ENCODE measurements at places on chromosomes 2 and 18.

GRCh38 chr2:174487108-174487819, 435 bp upstream of the GPR155 start:
- peak; percentile 98 for DNase-seq

DNA sequence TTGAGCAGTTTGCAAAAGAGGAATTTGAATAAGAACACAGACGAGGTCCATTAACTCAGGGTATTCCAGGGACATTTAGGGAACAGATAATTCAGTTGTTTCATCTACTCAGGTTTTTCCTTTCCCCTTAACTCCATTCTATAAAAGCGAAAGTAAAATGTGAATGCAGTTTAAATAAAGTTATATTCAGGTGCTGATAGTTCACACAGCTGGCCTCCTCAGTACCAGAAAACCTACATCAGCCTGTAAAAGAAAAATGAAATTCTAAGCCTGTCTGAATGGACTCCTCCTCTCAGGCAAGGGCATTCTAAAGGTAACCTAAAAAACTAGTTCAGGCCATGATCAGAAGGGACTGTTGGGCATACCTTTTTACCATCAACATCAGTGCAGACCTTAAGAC, 873.8 kb downstream of the SUCLG1 start:
- DNase-seq = no peak

GRCh38 chr2:55063226-55063625, 13.0 kb upstream of the RTN4 start:
- DNase-seq = no peak

DNA sequence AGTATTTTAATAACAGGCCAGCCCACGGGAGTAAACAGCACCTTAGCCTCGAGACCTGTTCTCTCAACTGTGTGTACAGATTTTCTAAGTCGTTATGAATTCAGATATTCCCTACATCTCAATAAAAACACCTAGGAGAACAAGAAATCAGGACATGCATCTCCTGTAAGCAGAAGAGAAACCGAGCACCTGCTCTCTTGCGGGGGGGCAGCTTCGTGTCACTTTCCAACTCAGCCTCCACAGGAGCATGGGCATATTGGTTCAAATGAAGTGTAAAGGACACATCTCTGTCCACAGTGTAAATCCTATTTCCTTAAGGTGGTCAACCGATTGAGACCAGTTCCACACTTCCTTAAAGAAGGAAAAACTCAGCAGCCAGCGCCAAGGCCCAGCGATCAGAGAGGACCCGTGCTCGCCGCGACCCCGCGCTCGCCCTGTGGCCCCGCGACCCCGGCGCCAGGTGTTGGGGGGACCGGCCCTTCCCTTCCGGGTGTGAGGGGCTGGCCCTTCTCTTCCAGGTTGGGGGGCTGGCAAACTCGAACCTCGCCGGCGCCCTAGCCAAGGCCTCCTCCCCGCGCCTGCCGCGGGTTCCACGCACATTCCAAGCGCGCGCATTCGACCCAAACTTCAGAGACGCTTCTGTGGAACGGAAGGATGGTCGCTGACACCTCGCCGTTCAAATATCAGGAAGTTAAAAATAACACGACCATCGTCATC, 652 bp downstream of the SH3YL1 start:
- DNase-seq = no peak

- no peak for DNase-seq
These were observed 101.8 kb upstream of the FZD5 start for GRCh38 chr2:207871506-207871905.

DNA sequence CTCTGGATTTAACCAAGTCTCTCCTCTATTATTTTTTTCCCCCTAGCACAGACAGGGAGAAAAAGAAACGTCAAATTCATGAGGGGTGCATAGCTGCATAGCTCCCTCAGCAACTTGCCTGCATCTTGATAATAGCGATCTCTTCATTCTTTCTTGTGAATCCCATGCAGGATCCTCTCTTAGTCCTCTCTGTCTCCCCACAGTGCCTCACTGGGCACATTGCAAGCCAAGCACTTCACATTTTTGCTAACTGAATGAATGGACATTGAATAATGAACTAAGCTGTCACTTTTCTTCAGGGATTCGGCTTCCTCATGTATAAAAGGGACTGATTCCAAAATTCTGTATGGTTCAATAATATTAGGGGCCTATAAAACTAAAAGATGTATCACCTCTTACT, 2.9 kb upstream of the EPB41L3 start:
- no peak for DNase-seq

DNA sequence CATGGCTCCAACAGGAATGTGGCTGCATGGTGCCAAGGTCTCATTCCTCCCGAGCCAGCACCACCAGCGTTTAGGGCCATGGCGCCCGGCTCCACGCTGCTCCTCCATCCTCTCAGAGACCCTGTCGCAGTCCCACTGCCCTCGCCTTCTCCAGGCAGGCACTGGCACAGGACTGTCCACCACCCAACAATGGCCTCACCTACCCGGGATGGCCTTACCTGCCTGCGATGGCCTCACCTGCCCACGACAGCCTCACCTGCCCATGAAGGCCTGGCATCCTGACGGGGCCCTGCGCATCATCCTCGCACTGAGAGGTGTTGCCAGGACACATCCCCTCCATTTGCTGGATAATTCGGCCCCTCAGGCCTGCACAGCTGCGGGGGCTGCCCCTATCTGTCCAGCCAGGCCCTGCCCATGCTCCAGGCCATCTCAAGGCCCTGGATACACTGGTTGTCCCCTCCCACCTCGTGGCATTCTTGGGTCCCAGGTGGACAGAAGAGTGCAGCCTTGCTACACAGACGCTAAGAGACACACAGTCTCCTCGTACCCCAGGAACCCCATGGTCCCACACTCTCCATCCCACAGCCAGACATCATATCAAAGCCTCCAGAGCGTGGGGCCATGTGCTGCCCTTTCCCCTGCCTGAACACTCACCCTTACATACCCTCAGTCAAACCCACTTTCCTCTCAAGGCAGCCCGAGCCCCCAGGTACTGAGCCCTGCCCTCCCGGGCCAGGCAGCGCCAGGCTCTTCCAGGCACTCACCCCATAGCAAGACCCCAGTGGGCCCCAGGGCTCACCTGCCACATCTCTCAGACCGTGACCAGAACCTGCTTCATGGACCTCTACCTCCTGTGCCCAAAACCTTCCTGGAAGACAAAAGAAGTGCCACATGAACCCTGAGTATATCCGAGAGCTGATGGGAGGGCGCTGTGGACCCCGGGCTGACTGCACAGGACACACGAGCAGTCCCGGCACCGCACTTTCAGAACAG, 268.6 kb downstream of the EIPR1 start:
- DNase-seq = no peak

DNA sequence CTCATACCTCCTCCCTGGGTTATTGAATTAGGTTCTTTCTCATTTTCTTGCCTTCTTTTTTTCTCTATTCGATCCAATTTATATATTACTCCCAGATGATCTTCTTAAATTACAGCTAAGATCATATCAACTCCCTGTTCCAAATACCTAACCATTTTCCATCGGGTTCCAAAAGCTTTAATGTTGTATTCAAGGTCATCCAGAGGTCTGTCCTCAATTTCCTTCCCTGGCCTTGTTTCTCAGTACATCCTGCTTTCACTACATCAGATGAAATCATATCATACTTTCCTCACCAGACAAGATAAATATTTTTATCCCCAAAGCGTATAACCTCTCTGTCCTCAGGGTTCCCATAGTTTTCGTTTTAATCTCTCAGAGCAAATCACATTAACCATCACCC, 36.3 kb upstream of the GREB1L start:
- no peak for DNase-seq

- peak; percentile 39 for DNase-seq
These were observed 82.1 kb downstream of the ZBTB7C start for GRCh38 chr18:48326901-48327675.

- no peak for DNase-seq
These were observed 298.4 kb downstream of the LPIN1 start for GRCh38 chr2:12044857-12045256.

DNA sequence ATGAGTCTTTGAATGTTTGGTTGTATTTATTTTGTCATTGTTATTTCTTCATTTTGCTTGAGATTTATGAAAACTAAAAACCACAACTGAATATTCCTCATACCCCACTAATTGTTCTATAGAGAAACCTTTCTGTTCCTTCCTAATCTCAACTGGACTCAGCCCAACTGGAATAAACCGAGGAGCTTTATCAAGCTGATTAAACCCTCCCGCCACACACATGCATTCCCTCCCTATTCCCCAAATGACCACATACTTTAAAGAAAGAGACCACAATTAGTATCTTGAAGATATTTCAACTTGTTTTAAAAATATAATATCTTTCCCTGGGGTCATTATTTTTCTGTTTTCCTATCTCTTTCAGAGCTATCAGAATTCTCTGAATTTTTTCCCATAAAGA, 107.5 kb downstream of the OSR1 start:
- no peak for DNase-seq

DNA sequence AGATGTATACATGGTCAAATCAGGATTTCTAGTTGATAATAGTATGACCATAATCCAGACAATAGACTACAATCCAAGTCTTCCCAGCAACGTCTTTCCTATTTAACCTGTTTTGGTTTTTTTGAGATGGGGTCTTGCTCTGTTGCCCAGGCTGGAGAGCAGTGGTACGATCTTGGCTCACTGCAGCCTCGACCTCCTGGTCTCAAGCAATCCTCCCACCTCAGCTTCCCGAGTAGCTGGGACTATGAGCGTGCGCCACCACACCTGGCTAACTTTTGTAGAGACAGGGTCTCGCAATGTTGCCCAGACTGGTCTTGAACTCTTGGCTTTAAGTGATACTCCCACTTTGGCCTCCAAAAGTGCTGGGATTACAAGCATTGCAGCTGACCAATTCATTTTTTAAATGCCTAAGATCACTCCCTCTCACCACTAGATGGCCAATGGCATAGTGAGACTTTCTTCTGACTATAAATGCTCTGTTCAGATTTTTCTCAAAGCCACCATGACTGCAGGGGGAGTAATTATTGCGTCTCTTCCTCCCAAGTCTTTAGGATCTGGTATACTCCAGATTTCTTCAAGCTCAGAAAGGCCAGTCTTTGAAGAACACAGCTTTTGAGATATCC, 47.6 kb downstream of the HNRNPLL start:
- no peak for DNase-seq

GRCh38 chr2:137960223-137960622, 4.0 kb upstream of the HNMT start:
- DNase-seq = no peak

- no peak for DNase-seq
These were observed 4.9 kb upstream of the PDCD1 start for GRCh38 chr2:241863536-241863954.

- no peak for DNase-seq
These were observed 13.2 kb downstream of the PIKFYVE start for GRCh38 chr2:208279236-208279635.

GRCh38 chr18:13222856-13223281, 4.3 kb downstream of the LDLRAD4 start:
- DNase-seq = no peak

GRCh38 chr18:52979892-52980291, 639.9 kb downstream of the DCC start:
- DNase-seq = no peak

DNA sequence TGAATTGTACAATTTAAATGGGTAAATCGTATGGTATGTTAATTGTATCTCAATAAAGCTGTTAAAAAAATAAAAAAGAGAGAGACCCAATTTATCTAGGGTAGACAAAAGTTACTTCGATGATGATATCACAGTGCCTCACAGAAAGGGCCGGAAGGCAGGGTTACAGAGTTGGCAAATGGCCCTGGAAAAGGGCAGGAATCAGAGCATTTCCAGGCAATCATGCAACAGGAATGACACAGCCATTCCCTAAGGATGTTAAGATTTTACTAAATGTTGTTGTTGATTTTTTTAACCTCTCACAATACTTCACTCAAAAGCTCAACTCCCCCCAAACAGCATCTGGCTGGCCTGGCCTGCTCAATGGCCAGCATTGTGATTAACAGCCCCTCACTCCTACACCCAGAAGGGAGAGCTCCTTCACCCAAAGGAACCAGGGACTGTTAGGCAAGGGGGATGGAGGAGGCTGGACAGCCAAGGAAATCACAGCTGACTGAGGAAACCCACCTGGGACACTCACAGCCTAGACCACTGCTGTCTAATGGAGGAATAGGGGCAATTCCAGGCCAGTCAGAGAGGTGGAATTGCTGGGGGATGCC, 7.7 kb upstream of the SP100 start:
- DNase-seq = peak; percentile 94

- DNase-seq = no peak
These were observed 899.5 kb upstream of the KLHL29 start for GRCh38 chr2:22485486-22485885.

GRCh38 chr2:30225131-30225762, 6.1 kb upstream of the LBH start:
- no peak for DNase-seq

DNA sequence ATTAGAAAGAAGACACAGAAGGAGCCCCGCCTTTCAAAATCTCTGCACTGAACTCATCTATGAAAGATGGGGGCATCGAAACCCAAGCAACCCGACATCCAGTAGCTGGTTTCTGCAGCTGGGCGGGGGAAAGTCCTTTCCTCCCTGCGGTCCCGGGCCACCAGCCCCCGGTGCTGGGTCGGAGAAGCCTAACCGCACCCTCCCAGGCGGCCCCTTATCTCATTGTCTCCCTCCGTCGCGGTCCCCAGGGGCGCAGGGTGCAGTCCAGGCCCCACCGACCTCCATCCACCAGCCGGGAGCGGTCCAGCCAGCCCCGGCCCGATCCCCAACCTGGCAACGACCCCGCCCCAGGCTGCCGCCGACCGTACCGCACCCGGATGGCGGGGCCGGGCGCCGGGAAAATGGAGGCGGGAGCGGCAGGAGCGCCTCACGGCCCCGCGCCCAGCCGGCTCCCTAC, 452 bp downstream of the RAPH1 start:
- DNase-seq = no peak

DNA sequence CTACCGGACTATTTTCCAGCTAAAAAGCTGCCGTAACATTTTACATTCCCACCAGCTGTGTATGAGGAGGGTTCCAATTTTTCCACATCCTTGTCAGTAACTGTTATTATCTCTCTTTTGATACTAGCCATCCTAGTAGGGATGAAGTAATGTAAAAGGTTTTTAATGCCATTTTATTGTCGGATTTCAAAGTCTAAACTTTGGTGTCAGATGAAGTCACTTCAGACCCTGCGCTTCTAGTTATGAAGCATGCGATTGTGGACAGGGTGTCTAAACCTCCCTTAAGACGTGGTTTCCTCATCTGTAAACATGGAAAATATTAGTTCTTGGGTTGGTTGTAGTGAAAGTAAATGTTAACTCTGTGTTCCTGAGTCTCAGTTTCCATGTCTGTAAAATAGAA, 4.7 kb downstream of the DGKD start:
- DNase-seq = no peak
